ENCODE measurements at places on chromosomes 2 and 18.

DNA sequence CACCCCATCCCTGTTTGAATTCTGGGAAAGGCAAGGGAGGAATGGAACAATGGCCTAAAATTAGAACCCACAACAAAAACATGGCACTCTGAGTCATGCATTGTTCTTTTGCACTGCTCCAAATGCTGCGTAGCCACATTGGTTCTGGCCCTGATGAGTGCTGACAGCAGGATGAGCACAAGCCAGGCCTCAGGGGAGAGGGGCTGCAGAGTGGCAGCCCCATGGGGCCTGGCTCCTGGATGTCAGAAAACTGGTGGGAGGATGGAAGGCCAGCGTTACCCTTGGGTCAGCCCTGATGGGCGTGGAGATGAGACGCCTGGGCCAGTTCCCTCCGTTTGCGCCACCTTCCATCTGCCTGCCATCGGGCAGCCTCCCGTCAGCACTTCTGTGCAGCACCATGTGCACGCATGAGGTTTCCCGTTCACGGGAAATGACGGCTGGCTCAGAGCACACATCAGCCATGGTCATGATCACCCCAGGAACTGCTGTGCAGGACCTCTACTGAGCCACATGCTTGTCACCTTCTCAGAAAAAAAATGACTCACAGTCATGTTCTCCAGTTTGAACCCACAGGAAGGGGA, 65.6 kb downstream of the CYP26B1 start:
- no peak for DNase-seq

- DNase-seq = no peak
Measured at GRCh38 chr2:1800716-1801388, 56.5 kb upstream of the PXDN start.

DNA sequence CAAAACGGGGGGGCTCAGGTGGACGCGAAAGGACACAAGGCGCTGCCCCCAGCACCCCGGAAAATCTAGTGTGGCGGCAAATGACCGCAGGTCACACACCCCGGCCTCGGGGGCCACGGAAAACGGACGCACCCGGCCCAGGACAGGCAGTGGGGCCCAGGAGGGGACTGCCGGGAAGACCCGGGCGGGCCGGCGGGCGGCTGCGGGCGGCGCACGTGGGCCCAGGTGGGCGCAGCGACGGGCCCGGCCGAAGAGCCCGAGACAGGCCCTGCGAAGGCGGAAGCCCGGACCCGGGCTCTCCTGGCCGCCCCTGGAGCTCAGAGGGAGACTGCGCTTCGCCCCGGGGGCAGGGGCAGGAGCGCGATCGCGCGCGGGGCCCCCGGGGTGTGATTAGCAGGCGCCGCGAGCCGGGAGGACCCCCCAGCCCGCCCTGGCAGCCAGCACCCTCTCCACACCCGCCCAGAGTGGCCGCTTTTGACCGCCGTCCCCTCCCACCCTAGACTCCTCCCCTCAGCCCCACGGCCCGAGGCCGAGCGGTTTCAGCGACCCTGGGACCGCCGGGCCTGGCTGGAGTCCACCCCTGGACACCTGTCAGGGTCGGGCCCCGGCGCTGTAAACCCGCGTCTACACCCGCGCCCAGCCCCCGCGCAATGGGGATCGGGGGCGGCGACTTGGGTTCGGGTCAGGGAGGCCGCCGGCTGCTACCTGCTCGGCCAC, 773 bp downstream of the MBP start:
- DNase-seq = no peak

- DNase-seq = no peak
Measured at GRCh38 chr2:42581257-42581656, 12.8 kb downstream of the MTA3 start.
